ENCODE measurements at places on chromosomes 1 and 21. TPM values are rescaled to one million over a fixed set of nuclear protein-coding genes. Genes with fewer than 3 reads are reported as not detected.

GRCh38 chr1:110746644-110747259, 72.0 kb upstream of the KCNA3 start:
- peak; percentile 19 for DNase-seq

DNA sequence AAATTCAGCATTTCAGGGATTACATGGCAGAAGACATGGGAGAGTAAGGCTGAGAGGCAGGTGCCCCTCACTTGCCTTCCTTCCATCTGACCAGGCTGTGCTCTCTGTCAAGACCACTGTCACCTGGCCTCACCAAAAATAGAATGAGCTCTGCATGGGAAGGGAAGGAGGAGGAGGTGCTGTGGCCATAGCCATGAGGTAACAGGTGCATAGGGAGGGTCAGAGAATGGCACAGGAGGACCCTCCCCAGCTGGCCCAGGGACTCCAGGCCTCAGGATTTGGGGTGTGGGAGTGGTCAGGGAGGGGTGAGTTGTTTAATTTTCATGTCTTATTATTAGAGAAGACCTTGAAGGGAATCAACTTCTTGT, 192.3 kb downstream of the FCRL5 start:
- DNase-seq: no peak

DNA sequence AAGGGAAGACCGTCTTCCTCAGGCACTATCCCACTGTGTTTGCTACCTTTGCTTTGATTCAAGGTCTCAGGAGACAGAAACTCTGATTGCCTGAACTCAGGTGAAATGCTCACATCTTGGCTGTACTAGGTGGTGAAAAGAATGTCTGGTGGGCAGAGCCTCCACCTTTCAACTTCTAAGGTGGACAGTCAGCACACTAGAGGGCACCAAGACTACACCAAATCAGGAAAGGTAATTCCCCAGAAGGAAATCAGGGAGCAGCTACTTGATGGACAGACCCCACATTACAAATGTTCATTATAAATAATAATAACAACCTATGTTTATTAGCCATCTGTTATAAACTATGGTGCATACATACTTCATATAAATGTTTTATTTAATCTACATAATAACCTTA, 220.9 kb downstream of the ATG4C start:
- no peak for DNase-seq

- peak; percentile 68 for DNase-seq
Observed at GRCh38 chr1:1541956-1542765, 1.7 kb upstream of the TMEM240 start.

DNA sequence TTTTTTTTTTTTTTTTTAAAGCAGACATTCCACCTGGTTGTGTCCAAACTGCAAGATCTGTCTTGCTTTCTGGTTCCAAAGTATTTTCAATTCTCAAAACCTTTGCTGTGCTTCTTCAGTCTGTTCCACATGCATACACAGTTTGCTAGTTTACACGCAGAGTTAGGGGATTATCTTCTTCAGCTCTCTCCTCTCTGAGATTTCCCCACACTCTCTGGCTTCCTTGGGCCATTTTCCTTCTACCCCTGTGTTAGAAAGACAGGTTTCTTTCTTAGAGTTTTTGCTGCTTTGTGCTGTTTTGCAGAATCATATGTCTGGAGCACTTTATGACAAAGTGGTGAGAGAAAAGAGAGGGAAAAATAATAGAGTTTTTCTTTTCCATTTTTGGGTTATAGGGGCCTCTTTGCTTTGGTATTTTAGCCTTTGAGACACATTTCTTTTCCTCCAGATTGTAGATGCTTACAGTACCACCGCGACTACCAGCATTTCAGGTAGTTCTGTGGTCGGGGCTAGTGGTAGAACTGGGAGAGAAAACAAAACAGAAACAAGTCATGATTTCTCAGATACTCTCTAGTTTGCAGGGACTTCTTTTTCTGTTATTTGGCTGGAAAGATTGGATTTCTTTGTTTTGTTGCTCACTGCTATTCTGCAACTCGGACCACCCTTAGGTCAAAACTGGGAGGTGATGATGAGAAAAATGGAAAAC, 66.3 kb downstream of the RABGAP1L start:
- no peak for DNase-seq

- DNase-seq: peak; percentile 56
Observed at GRCh38 chr1:15406614-15407559, 2.8 kb upstream of the EFHD2 start.

GRCh38 chr1:33180911-33181890, 642 bp downstream of the TRIM62 start:
- DNase-seq: peak; percentile 51

DNA sequence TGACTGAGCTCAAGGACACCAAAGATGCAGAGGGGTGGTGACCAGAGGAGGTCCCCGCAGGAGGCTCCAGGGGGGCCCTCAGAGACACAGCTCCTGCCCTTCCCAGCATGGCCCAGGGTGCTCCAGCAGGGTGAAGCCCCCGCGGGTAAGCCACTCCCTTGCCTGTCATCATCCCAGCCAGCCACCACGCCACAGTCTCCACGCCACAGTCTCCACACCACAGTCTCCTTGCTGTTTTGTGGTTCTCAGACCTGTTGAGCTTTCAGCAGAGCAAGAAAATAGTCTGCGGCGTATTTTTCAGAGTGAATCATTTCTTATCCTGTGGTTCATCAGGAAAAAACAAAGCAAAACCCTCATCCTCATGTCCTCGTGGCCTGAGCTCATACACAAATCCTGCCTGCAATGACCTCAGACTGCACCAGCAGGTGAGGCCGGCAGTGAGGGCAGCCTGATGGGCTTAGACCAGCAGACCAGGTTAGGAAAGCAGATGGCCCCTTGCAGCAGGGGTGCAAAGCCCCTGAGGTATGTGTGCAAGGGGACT, 25.7 kb upstream of the ABCG1 start:
- no peak for DNase-seq

GRCh38 chr1:227604446-227604845, 41.1 kb downstream of the ZNF678 start:
- DNase-seq: no peak

DNA sequence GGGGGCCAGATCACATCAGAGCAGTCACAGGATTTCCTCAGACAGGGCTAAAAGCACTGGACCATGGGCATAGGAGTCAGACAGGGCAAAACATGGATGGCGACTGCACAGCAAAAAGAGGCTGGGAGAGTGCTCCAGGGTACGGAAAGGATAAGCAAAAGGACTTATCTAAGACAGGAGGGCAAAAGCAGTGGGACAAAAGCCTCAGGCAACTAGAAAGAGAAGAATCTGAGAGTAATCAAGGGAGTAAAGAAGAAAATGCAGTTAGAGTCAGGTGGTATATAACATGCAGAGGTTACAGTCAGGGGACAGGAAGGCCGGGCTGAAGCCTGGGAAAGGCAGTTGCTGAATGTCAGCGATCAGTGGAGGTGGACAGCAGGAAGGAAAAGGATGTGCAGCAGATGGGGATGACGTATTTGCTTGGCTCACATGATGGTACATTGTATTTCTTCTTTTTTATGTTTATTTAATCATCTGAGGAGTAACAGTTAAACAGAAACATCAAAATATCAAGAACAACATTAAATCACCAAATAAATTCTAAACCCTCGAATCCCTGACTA, 63.1 kb upstream of the CNN3 start:
- DNase-seq: no peak

DNA sequence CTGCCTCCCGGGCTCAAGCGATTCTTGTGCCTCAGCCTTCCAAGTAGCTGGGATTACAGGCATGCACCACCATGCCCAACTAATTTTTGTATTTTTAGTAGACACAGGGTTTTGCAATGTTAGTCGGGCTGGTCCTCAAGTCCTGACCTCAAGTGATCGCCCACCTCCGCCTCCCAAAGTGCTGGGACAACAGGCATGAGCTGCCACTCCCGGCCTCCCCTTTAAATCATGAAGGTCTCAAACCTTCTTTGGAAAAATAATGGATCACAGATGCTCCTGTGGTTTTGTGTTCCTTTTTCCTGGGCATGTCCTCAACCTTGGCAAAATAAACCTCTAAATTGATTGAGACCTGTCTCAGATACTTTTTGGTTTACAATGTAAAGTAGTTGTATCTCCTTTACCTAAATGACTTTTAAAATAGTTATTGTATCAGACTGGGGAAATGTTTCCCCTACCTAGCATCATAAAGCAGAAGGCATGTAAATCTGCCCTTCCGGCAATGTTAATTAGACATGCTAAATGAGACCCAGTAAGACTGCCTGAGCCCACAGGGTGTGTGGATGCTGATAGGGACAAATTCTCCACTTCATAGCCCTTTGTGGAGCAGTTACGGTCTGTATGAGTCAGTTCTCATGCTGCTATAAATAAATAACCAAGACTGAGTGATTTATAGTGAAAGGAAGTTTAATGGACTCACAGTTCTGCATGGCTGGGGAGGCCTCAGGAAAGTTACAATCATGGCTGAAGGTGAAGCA, 27.8 kb downstream of the CBR1 start:
- DNase-seq: no peak

- no peak for DNase-seq
Observed at GRCh38 chr1:157431751-157432150, 120.6 kb downstream of the FCRL5 start.

- peak; percentile 59 for DNase-seq
Observed at GRCh38 chr1:67646145-67647035, 38.6 kb upstream of the GADD45A start.

GRCh38 chr1:235726557-235726956, 77.0 kb upstream of the GNG4 start:
- DNase-seq: no peak

DNA sequence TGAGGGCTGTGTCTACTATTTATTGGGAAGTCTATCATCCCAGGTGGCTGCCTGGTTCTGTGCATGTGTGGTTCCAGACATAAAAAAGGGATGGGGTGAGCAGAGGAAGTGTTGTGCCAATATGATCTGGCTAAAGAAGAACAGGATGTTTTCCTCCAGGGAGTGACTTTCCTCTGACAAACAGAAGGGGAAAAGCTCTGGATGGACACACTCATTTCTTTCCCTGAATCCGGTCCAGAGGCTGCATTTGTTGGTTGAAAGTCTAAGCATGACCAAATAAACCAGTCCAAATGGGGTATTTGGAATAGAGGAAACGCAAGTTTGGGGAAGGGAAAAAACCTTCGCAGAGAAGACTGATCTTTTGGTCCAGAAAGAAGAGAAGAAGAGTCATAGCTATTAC, 12.7 kb downstream of the GREM2 start:
- DNase-seq: no peak

- DNase-seq: no peak
Observed at GRCh38 chr21:34936883-34937563, 112.1 kb downstream of the RUNX1 start.

- DNase-seq: no peak
Observed at GRCh38 chr1:231242516-231243198, 1.6 kb downstream of the GNPAT start.

- DNase-seq: no peak
Observed at GRCh38 chr1:113983391-113983790, 4.1 kb downstream of the OLFML3 start.

DNA sequence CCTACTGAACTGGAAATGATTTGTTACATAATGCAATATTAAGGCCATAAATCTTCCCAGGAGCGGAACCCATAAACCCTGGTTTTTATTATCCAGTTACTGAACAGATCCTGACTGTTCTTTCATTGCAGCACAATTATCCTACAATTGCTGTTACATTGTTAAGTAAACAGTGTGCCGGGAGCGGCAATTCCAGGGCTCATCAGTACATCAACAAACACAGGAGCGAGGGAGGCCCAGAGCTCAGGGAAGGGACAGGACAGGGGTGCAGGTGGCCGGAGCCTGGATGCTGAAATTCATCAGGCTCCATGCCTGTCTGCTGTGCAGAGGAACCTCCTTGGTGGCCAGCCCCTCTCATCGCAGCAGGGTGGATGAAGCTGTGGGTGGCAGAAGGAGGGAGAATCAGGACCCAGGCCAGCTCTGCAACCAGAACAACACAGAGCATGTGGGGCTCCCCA, 544.7 kb downstream of the NPHP4 start:
- DNase-seq: no peak

- no peak for DNase-seq
Observed at GRCh38 chr1:64570267-64570855, 100.4 kb downstream of the CACHD1 start.

DNA sequence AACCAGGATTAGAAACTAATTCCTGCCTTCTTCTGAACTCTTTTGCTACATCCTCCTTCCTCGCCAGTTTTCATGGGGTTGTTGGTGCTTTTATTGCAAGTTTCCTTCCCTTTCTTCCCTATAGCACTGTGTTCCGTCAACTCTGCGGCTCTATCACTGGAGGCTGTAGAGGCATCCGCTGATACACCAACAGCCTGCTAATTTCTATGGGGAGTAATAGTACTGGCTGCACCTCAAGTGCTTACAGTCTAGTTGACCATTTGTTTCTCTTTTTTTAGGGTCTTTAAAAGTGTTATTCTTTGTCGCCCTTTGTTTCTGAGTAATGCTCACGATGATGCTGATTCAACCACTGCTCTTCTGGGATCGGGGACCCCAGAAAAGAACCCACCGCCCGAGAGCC, 746 bp downstream of the MIS18A start:
- no peak for DNase-seq

DNA sequence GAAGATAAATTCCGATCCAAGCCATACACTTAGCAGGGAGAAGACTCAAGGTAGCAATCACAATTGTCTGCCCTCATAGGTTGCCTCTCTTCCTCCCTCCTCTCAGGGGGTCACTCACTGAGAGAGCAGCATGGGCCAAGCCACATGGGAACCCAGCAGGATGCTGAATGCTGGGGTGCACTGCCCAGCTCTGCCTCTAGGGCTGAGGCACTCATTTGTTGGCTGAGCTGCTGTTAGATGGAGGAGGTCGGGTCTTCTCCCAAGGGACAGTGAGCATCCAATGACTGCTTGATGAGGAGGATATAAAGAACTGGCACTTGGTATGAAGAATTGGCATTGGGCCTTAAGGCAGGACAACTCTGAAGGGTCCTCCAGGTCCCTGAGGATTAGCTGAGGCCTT, 418.8 kb downstream of the SIPA1L2 start:
- DNase-seq: no peak

DNA sequence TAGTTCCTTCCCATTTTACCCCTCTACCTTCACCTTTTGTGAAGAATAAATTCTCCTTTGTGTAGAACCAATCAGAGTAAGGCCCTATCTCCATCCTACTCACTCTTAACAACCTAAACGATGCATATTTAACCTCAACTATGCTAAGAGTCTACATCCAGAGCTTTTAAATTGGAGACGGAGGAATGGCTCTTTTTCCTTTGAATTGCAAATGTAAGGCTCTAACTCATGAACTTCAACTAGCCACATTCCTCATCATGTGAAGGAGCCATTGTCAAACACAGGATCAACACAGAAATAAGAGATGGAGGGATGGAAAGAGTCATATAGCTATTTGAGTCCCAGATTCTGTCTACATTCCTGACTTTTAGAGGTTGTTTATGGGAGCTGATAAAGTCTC, 18.2 kb downstream of the DEPDC1 start:
- DNase-seq: no peak

- peak; percentile 74 for DNase-seq
Observed at GRCh38 chr1:53470155-53470554, 11.0 kb downstream of the DMRTB1 start.

GRCh38 chr1:231315887-231316286, 21.8 kb downstream of the EXOC8 start:
- peak; percentile 58 for DNase-seq

- no peak for DNase-seq
Observed at GRCh38 chr1:224542783-224543440, 73.2 kb upstream of the CNIH3 start.

TFAP2E gene
- total RNA-seq: not detected

DIPK1A gene
- 3.4 TPM for total RNA-seq

MROH9 gene
- total RNA-seq: not detected

GMEB1 gene
- total RNA-seq: 8.4 TPM

C1orf115 gene
- total RNA-seq: 4.7 TPM

S100A3 gene
- 0.34 TPM for total RNA-seq

ABCB10 gene
- 19.3 TPM for total RNA-seq

SIPA1L2 gene
- total RNA-seq: 4.3 TPM

CDK18 gene
- 11.9 TPM for total RNA-seq

ESPN gene
- total RNA-seq: not detected
